ENCODE measurements at places on chromosomes 5 and 9.
A peak's percentile ranks its signal among the peaks of the same experiment; 100 is the strongest.

DNA sequence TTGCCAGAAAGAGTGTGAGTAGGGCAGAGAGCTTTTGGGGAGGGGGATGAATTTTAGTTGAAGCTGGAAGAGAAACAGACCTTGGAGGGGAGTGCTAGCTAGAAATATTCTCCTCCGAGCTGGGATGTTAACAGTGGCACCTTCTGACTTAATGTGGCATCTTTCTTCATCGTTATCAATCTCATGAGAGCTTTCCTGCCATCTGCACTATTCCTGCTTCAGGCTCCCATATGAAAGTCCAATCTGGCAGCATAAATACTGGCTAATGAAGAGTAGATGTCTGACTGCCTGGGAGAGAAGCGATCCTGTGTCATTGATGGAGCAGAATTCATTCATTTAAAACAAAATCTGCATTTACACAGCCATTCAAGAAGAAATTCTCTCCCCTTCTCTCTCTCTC is 284.5 kb downstream of the TMEM38B start:
- no peak for DNase-seq

DNA sequence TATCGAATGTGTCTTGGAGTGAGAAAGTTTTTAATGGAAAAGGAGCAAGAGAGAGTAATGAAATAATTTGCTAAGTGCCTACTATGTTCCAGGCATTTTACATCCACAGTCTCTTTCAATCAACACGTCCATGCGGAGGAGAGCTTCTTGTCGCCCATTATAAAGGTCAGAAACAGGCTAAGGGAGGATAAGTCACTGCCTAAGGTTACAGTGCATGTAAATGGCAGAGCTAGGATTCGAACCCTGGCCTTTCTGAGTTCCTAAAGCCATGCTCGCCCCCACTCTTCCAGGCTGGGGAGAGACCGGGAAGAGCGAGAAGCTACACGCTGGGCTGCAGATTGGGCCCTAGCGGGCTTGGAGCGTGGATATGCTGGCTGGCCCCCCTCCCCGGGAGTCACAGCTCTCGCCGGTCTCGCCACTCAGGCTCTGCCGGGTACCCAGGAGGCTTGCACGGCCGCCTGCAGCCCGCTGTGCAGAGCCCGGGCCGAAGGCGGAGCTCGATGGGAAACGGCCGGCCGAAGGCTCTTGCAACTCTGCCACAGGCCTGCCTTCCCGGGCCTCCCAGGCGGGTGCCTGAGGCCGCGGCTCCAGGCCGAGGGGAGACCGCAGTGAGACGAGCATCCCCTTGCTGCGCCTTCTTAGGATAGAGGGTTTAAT is 775 bp upstream of the LHX2 start:
- DNase-seq, result no peak

- no peak for DNase-seq
Observed at GRCh38 chr5:137389042-137389441, 110.1 kb downstream of the SPOCK1 start.

- no peak for DNase-seq
Observed at GRCh38 chr9:33375238-33375840, 27.0 kb downstream of the AQP7 start.

GRCh38 chr9:89400403-89401116 is 82.3 kb downstream of the SECISBP2 start:
- DNase-seq, result no peak

DNA sequence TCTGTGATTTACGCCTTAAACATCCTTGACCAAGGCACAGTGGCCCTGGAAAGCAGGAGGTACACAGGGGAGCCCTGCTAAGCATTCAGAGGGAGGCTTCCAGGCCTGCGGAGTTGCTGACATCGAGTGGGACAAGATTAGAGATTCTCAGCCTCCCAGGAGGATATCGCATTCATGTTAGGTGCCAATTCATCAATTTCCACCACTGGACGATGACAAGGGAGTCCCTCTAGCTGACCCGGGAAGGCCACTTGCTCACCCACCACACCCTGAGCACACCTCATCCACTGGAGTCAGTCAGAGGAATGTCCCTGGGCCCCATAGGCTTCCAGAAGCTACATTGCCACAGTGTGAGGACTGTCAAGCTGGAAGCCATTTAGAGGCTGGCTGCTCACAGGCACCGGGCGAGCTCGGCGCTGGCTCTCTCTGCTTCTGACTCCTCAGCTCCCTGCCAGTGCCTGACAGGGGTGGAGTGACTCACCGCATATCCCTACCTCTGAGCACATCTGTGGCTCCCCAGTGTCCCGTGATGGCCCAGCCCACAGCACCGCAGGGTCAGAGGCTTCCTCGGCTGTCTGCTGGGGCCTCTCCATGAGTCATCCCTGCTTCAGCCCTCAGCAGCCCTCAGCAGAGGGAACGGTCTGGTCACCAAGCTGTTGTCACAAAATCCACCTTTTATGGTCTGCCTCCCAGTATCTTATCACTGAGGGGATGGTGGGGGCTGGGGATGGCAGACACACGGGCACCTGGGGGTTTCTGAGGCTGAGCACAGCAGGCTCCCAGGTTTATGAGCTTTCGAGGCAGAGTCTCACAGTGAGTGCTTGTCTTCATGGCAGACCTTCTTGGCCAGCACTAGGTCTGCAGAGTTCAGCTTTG is 117.5 kb downstream of the ZNF608 start:
- peak; percentile 95 for DNase-seq

- DNase-seq, result no peak
Observed at GRCh38 chr9:84241817-84242373, 98.7 kb downstream of the SLC28A3 start.

DNA sequence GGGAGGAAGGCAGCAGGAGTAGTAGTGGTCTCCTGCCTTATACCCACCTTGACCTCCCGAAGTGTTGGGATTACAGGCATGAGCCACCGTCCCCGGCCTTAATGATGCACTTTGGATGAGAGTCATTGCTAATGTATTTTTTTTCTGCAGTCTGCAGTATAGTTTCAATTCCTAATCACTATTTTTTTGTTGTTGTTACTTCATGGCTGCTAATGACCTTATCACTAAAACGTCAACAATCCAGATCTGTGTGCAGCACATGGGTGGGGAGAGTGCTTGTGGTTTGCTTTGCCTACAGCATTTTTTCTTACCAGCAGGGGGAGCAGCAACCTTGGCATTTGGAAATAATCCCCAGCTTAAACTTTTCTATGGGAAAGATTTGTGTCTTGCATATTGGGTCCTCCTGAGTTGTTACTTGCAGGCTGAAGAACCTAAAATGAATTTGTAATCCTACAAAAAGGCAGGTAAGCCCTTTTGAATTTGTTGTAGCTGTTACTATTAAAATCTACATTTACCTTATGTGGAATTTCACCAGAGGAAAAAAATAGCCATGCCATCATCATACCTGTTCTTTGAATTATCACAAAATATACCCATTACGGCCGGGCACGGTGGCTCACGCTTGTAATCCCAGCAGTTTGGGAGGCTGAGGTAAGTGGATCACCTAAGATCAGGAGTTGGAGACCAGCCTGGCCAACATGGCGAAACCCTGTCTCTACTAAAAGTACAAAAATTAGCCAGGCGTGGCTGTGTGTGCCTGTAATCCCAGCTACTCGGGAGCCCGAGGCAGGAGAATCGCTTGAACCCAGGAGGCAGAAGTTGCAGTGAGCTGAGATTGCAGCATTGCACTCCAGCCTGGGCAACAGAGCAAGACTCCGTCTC is 6.3 kb upstream of the MED7 start:
- DNase-seq, result peak; percentile 46

GRCh38 chr9:21402386-21403251 is 6.3 kb upstream of the IFNA8 start:
- DNase-seq, result no peak

DNA sequence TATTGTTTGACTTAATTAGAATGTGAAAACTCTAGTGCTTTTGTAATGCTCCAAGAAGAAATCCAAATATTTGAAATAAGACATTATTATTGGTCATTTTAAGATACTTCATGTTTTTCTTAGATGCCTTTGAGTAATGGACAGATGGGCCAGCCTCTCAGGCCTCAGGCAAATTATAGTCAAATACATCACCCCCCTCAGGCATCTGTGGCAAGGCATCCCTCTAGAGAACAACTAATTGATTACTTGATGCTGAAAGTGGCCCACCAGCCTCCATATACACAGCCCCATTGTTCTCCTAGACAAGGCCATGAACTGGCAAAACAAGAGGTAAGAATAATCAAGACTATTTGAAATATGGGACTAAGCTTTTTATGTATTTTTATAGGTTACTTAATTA is 69.2 kb upstream of the SREK1 start:
- no peak for DNase-seq

- DNase-seq, result peak; percentile 92
Observed at GRCh38 chr5:153629027-153629895, 138.8 kb downstream of the GRIA1 start.

DNA sequence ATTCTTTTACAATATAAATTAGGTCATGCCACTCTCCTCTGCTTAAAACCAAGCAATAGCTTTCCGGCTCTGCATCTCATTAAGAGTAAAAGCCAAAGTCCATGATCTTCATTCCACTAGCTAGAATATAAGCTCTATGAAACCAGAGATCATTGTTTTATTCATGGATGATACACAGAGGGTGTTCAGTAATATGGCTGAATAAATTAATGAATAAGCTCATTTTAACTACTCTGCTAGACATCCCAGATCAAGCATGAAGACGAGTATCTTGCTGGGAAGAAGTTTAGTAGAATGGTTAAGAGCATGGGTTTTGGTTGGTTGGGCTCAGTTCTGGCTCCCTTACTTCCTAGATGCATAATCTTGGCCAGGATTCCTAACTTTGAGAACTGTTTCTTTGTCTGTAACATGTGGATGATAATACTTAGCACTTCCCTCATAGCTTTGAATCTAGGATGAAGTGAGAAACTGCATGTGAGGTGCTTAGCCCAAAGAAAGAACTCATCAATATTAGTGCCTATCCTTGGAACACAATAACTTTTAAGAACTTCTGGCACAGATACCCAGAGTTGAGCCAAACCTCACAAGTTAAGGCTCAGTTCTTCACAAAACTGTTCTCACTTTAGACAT is 106.8 kb downstream of the MSX2 start:
- no peak for DNase-seq

GRCh38 chr5:16013334-16014065 is 166.1 kb downstream of the MARCHF11 start:
- DNase-seq, result peak; percentile 7

DNA sequence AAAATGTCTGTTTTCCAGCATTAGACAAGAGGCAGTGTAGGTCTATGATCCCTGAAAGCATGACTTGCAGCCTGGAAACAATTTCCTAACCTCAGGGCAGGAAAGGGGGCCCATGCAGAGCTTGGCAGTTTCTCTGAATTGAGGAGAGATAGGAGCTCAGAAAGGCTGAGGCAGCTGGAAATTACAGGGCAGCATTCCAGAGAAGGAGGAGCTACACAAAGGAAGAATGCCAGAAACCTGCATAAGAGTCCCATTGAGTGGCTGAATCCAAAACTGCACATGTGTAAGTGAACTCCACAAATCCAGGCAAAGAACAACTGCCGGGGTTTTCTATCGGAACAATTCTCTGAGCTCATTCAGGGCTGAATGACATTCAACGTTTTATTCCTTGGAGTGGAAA is 346.8 kb downstream of the PIK3R1 start:
- peak; percentile 33 for DNase-seq

GRCh38 chr5:112854651-112855050 is 6.4 kb upstream of the SRP19 start:
- no peak for DNase-seq

DNA sequence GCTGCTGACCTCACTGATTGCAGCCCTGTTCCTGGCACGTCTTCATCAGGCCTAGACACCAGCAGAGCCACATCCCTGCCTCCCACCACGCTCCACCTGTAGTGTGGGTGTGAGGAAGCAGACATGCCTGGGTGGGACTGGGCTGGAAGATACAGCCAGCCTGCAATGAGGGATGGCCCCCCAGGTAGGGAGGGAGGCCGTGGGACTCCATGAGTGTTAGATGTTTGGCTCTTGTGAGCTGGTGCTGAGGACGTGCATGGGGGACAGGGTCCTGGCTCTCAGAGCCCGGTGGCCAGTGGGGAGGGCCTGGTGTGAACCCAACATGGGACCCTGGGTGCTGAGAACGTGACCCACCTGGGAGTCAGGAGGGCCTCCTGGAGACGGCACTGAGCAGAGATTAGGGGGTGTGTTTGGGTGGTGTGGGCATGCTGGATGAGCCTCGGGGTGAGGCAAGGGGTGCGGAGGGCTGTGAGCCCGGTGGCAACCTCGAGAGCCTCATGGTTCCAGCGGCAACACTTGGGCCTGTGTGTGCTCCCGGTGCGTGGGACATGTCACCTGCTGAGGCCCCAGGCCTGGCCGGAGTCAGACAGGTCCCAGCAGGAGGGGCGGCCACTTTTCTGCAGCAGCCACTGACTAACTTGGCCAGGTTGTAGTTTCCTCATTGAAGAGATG is 87.6 kb downstream of the PHF2 start:
- no peak for DNase-seq

DNA sequence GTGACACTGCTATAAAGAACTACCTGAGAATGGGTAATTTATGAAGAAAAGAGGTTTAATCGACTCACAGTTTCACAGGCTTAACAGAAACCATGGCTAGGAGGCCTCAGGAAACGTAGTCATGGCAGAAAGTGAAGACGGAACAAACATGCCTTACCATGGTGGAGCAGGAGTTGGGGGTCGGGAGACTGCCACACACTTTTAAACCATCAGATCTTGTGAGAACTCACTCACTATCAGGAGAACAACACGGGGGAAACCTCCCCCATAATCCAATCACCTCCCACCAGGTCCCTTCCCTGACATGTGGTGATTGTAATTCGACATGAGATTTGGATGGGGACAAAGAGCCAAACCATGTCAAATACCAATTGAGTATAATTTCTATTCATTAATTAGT is 2392.6 kb upstream of the C9orf72 start:
- no peak for DNase-seq

GRCh38 chr5:111271885-111272284 is 47.7 kb downstream of the CAMK4 start:
- peak; percentile 46 for DNase-seq

GRCh38 chr5:66582499-66583165 is 13.6 kb upstream of the MAST4 start:
- DNase-seq, result peak; percentile 68

GRCh38 chr5:125043781-125044391 is 297.4 kb upstream of the ZNF608 start:
- DNase-seq, result peak; percentile 66

DNA sequence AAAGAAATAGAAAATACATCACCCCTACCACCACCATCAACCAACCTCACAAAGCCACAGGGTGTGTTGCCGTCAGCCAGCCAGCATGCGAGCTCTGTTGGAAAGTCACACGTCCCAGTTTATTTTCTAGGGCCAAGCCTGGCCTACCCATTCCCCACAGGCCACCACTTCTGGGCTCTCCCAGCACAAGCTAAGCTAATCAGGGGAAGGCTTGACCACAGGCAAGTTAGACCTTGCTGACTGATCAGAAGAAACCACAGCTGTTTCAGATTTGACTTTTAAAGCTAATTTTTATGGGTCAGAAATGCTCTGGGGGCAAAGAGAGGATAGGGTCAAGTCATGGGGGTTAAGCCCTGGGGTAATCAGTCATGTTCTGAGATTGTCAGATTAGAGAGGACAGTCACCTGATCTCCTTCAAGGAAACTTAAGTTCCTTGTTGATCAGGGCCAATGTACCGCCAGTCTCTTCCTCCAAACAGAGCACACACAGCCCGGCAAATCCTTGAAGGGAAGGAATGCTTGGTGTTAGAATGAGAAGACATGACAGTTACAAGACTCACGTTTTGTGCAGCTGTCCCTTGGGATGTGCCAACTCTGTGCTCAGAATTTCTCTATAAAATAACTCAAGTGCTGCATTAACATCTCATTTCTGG is 7.6 kb downstream of the SHB start:
- DNase-seq, result no peak

GRCh38 chr5:147628058-147628895 is 118.4 kb upstream of the DPYSL3 start:
- DNase-seq, result peak; percentile 56

- peak; percentile 93 for DNase-seq
Observed at GRCh38 chr5:141603923-141604717, 14.7 kb downstream of the DIAPH1 start.

GRCh38 chr5:39720136-39720535 is 295.4 kb upstream of the DAB2 start:
- no peak for DNase-seq
